ENCODE measurements at places on chromosomes 1 and 21.

DNA sequence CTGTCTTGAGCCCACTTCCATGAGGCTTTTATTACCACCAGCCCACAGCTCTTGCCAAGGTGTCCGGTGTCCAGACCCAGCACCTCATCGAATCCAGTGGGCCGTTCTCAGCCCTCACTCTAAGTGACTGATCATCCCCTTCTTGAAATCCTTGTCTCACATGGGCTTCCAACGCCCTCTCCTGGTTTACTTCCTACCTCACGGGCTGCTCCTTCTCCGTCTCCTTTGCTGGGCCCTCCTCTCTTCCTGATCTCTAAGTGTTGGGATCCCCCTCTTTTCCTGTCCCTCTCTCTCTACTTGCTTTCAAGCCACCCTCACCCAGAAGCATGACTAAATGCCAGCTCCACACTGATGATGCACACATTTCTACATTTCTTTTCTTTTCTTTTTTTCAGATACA is 9.0 kb upstream of the RHBG start:
- no peak for DNase-seq

DNA sequence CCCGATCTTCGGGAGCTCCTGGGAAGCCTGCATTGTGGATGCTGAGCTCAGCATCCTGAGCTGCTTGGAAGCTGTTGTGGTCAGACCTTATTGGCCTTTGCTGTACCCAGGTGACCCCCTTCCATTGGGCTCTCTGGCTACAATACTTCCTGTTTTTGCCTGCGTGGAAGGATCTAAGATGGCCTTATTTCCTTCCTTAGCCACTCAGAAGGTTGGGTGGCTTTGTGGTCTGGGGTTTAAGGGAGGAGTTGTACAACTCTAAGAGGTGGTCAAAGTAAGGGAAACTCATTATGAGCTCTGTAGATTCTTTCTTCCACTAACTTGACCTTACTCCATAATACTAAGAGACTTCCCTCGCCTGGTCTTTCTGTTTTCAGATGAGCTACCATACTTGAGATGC is 17.7 kb downstream of the PFKFB2 start:
- DNase-seq, result no peak

DNA sequence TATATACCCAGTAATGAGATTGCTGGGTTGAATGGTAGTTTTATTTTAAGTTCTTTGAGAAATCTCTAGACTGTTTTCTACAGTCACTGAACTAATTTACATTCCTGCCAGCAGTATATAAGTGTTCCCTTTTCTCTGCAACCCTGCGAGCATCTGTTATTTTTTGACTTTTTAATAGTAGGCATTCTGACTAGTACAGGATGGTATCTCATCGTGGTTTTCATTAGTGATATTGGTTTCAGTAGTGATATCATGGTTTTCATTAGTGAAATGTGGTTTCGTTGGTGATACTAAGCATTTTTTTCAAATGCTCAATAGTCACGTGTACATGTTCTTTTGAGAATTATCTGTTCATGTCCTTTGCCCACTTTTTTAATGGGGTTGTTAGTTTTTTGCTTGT is 316.8 kb downstream of the PTBP2 start:
- DNase-seq, result no peak

DNA sequence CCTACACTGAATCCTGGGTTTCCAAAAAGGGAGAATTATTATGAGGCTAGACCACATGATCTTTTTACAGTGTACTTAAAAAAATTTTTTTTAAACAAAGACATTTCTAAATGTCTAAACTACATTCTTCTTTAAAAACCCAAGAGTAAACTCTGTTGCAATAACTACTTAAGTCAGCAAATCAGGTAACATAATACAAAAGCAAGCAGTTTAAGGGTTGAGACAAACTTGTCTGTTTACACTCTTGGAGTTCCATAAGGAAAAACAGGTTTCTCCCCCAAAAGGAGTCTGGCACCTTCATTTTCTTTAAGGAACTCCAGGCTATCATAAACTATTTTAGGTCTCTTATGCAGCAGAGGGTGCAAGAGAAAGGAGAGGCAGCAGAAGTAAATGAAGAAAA is 12.5 kb upstream of the ANKRD45 start:
- DNase-seq, result no peak

Data from stimulated activated CD4-positive, alpha-beta T cell treated with anti-CD3 and anti-CD28 coated beads, Interleukin-2, amount 100 ng/mL, for 48 hours (primary cell).